ENCODE measurements at places on chromosomes 5 and 9.

- DNase-seq, result no peak
These were observed 30.6 kb downstream of the VAV2 start for GRCh38 chr9:133961226-133962165.

- DNase-seq, result no peak
These were observed 106.9 kb upstream of the ST8SIA4 start for GRCh38 chr5:101009758-101010519.

DNA sequence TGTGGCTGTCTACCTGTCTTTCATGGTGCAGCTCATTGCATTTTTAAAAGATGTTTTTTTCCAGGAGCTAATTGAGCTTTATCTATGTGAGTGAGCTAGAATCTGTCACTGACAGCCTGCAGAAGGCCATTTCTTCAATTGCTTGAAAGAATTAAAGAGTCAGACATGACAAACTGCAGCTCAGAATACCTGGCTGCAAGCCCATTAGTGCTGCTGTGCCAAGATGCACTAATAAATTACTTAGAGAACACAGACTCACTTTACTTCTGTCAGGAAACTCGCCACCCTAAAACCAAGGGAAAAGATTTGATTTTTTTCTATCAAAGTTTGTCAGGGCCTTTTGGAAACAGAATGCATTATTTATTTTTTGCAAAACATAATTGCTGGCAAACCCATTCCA is 368.3 kb downstream of the CAAP1 start:
- DNase-seq, result no peak

DNA sequence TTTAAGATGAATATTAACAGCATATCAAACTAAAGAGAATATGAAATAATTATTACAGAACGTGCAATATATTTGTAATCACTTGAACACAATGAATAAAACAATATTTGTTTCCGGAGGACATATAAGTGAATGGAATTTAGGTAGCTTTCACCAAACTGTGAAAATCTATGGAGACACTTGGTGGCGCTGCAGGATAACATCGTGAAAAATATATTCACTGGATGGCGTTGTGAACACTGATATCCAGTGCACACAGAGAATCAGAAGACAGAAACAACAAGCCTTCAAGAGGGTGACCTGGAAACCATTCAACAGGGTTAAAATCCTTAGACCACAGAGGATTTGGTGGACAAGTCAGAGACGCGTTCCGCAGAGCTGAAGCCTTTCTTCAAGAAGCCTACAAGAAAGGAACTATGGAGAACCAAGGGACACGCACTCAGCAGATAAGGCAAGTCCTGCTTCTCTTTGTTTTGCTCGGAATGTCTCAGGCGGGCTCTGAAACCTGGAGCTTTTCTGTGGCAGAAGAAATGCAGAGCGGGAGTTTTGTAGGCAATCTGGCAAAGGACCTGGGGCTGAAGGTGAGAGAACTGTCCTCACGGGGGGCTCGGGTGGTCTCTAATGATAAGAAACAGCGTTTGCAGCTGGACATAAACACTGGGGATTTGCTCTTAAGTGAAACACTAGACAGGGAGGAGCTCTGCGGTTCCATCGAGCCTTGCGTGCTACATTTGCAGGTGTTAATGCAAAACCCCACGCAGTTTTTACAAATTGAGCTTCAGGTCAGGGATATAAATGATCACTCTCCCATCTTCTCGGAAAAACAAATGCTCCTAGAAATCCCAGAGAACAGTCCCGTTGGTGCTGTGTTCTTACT is at the start of gene PCDHB11:
Gene PCDHB11 (plus strand): TSS at position 269 of the 877 bp plus-strand sequence. CDS start 148 bp downstream, at position 417.
- peak; percentile 6 for DNase-seq

GRCh38 chr5:102971676-102972293 is 148.2 kb downstream of the GIN1 start:
- peak; percentile 1 for DNase-seq

DNA sequence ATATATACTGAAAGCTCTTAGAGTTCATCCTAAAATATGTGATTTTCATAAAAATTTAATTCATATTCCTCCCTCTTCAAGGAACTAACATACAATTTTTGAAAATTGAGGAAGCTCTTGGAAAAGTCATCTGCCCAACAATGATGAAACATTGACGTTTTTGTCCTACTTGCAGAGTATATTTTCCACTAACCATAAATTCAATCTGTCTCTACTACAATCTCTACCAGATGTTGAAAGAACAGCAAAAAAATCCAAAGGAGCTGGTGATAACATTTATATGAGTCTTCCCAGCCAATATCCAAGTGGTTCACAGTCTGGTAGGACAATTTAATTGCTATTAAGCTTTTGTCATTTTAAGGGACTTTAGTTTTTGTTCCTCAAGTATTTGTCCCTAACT is 81.1 kb upstream of the NR3C1 start:
- no peak for DNase-seq

- DNase-seq, result no peak
These were observed 47.3 kb upstream of the CDKN2AIPNL start for GRCh38 chr5:134459010-134459403.

GRCh38 chr9:5958273-5958672 is 57.2 kb downstream of the RANBP6 start:
- DNase-seq, result no peak

DNA sequence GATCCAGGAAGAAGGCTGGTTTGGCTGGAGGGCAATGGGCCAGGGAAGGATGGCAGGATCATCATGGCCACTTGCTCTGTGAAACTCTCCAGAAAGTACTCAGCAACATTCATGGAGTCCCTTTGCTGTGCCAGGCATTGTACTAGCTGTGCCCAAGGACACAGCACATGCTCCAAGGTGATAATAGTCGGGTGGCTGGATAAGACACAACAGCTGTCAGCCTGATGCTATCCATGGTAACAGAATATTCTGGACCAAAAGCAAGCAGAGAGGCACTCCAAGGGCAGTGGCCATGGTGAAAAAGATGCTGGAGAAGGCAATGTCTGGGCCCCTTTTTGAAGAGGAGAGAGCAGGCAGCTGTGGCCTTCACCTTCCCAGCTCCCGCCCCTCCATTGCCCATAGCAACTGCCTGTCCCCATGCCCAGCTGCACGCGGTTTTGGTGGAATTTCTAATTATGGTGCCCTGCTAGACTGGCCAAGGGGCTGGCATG is 113.8 kb upstream of the CPEB4 start:
- no peak for DNase-seq

GRCh38 chr9:121888438-121888775 is 204.7 kb downstream of the TTLL11 start:
- no peak for DNase-seq

DNA sequence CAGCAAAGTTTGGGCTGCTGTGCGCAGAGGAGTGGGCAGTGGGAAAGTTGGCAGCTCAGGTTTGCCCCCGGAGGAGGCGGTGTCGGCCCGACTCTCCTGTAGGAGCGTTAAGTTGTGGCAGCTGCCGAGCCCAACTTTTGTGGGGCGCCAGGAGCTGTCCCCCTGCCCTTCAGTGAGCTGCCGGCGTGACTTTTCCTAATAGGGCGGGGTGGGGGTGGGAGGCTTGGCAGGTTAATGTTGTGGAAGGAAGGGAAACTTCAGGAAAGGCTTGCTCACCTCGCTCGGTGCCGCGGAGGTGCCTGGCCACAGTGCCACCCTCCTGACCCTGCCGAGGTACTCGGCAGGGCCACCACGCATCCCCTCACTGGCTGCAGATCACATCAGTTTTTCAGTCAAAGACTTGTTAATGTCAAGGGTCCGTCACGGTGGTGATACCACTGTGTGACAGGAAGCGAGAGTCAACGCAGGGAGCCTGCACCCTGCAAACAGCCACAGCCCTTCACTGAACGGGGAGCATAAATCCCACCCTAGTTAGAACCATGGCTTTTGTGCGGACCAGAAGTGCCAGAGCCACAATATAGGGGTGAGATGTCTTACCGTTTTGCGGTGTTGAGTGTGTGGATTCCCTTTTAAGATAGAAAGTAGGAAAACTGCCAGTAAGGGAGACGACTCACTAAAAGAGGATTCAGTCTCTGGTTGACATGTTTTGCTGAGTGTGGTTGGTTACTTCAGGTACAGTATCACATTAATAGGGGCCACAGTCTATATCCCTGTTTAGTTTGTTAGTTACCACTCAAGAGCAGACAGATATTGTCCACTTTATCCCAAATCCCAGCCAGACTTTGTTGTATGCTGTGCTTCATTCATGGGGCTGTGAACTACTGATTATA is 796 bp downstream of the LNPEP start:
- DNase-seq, result peak; percentile 19

DNA sequence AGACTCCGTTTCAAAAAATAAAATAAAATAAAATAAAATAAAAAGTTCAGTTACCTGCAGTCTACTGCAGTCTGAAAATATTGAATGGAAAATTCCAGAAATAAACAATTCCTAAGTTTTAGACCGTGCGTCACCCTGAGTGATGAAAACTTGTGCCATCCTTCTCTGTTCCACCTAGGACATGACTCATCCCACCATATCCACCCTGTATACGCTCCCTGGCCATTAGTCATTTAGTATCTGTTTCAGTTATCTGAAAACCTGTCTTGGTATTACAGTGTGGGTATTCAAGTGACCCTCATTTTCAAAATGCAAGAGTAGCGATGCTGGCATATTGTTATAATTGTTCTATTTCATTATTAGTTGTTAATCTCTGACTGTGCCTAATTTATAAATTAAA is 51.8 kb upstream of the TEX48 start:
- DNase-seq, result no peak

- DNase-seq, result no peak
These were observed 152.5 kb upstream of the PTCH1 start for GRCh38 chr9:95669253-95669652.

DNA sequence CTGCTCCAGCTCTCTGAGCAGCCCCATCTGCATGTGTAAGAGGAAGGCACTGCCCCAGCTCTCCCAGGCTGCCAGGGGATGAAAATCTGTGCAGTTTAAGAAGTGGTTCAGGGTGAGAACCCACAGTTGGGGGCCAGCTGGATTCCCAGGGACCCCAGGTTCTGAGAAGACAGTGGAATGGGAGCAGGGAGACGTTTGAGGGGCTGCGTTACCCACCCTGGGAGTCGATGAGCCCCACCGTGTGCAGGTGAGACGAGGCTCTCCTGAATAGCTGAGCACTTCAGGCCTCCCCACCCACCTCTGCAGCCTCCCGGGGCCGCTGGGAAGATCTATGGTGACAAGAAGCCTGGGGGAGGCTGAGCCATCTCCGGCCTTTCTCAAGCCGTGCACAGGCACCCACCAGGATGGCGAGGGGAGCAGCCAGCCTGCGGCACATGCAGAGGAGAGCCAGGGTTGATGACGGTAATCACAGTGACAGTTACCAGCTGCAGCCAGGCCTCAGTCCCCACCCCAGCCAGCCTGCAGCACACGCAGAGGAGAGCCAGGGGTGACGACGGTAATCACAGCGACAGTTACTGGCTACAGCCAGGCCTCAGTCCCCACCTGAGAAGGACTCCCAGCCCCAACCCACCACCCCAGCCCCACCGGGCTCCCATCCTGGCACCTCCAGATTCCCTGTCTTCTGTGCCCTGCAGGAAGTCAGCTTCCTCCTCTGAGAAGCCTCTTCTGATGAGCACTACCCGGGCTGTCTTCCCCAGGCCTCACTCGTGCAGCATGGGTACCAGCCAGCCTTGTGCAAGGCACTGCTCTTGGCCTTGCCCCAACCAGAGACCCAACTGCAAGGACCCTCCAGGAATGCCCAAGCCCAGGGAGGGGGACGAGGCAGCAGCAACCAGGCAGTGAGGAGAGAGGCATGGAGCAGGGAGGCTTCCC is 150.8 kb upstream of the PPP1R26 start:
- DNase-seq, result no peak

- no peak for DNase-seq
These were observed 32.7 kb downstream of the GRIA1 start for GRCh38 chr5:153523211-153523610.

GRCh38 chr9:4101667-4102066 is 198.2 kb downstream of the GLIS3 start:
- DNase-seq, result no peak

DNA sequence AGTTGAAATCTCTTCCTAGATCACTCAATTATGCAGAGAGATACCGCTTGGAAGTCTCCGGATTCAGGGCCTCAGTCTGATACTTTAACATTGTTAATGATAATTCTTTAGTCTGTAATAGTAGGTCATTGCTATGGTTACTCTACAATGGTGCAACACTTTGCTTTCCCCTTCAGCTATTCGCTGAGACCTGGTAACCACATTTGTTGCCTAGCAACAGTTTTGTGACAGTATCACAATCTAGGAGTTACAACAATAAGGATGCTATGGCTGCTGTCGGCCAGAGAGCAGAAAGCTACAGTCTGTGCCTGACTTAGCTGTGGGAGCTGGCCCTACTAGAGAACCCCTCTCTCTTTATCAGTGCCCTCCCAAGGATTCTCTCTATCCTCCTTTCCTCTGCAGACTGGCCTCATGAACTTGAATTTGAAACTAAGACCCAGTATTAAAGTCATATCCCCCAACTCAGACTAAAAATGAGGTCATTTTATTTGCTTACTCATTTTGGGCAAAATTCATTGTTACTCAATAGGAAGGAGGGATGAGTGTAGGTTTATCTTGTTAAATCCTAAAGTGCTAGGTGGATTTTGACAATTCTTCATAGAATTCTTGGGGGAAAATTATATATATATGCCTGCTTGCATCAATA is 39.3 kb downstream of the NR2F1 start:
- peak; percentile 46 for DNase-seq

DNA sequence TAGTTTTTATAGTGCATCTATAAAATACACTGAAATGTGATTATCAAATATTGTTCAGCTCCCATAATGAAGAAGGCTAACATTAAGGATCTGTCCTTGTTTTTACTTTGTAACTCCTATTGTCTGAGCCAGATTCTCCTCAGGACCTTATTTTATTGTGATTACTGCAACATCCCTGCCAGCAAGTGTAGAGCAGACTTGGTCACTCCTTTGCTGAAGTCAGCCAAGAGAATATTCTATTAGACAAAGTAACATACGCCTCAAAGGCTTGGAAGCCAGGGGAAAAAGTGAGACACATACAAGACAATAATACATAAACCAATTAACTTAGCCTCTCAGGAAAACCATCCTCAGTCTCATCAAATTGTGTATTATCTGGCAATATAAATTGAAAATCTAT is 269.6 kb downstream of the ARL15 start:
- no peak for DNase-seq

- DNase-seq, result no peak
These were observed 113.5 kb upstream of the RASA1 start for GRCh38 chr5:87154191-87154590.

DNA sequence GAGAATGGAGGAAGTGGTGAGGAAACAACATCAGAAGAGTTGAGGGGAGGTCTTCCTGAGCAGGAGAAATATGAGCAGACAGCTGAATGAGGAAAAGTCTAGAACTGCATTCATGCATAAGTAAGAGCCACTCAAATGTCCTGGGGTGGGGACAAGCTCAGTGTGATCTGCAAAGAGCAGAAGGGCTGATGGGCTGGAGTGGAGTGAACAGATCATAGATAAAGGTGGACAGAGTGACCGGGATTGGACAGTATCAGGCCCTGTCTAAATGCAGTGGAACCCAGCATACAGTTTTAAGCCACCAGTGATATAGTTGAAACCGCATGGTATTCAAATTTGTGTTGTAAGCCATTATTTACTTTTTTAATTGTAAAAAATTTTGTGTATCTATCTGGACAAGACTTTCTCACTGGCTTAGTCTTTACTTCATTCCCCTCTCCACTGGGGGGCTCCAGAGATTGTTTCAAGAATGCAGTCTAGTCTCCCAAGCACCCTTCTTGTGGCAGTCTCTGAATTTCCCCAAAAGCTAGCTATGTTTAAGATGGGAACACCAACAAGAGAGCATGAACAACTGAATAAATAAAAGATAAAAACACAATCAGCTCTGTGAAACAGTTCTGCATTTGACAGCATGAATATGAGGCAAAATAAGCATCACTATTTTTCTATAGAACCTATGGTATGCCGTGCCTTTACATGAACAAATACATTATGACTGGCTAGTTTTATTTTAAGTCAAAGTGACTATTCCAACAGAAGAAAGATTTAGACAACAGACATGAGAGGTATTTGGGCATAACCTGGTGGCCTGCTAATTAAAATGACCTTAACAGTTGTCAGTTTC is 10.7 kb upstream of the STK32A start:
- DNase-seq, result peak; percentile 8
